ENCODE measurements at places on chromosomes 4 and X.

- DNase-seq: no peak
Observed at GRCh38 chr4:179165000-179165738, 1722.9 kb upstream of the AGA start.

GRCh38 chr4:84032372-84032771 lies 466.7 kb downstream of the NKX6-1 start:
- DNase-seq: no peak

- no peak for DNase-seq
Observed at GRCh38 chr4:104616401-104616820, 121.7 kb upstream of the CXXC4 start.

GRCh38 chrX:97909245-97909644 lies 1025.5 kb downstream of the RPA4 start:
- no peak for DNase-seq

- DNase-seq: no peak
Observed at GRCh38 chrX:8204943-8205342, 33.9 kb upstream of the VCX2 start.

- DNase-seq: no peak
Observed at GRCh38 chr4:81335122-81335912, 120.3 kb upstream of the PRKG2 start.

DNA sequence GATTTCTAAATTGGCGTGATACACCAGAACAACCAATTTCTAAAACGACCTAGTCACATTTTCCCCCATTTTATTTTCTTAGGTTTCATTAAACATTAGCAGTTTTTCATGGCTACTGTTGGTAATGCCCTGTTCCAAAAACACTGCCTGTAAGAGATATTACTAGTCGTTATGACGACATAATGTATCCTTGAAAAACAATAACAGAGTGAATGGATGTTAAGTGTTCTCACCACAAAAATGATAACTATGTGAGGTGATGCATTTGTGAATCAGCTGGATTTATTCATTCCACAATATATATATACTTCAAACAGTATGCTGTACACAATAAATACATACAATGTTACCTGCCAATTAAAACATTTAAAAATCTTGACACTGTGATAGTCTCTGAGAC lies 1147.6 kb upstream of the PCDH10 start:
- no peak for DNase-seq

- DNase-seq: no peak
Observed at GRCh38 chr4:148329751-148330150, 112.5 kb downstream of the NR3C2 start.

GRCh38 chrX:50075630-50076339 lies 125.0 kb downstream of the AKAP4 start:
- no peak for DNase-seq

- no peak for DNase-seq
Observed at GRCh38 chr4:7698584-7698983, 241.1 kb downstream of the AFAP1 start.

Data from stimulated activated CD8-positive, alpha-beta memory T cell treated with anti-CD3 and anti-CD28 coated beads, Interleukin-4, amount 100 ng/mL, for 24 hours (primary cell).